ENCODE measurements at places on chromosomes 16 and 17.

DNA sequence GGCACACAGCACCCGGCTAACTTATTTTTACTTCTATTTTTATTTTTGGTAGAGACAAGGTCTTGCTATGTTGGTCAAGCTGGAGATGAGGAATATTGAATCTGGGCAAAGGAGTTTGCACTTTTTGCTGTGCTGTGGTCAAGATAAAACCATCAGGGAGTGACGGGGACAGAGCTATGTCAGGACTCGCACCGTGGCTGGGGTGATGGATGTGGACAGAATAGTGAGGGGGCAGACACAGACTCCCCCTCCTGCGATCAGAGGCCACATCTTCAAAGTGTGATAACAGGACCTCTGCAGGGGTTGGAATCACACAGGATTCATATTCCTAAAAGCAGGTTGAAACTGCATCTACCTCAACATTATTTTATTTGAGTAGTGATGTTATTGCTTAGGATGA, 25.6 kb downstream of the IL21R start:
- DNase-seq = no peak

- no peak for DNase-seq
Observed at GRCh38 chr17:67850991-67851631, 25.8 kb downstream of the BPTF start.

- DNase-seq = no peak
Observed at GRCh38 chr16:55369151-55369550, 45.1 kb downstream of the IRX6 start.

GRCh38 chr16:11094075-11094856, 149.9 kb downstream of the CLEC16A start:
- peak; percentile 69 for DNase-seq

GRCh38 chr17:66018786-66019185, 173.1 kb downstream of the CEP112 start:
- DNase-seq = no peak

GRCh38 chr16:64254443-64255367, 867.2 kb downstream of the CDH11 start:
- DNase-seq = no peak

GRCh38 chr17:8369944-8370343, 6.6 kb downstream of the KRABD2 start:
- no peak for DNase-seq

- no peak for DNase-seq
Observed at GRCh38 chr17:47945529-47946508, 4.4 kb downstream of the PNPO start.

DNA sequence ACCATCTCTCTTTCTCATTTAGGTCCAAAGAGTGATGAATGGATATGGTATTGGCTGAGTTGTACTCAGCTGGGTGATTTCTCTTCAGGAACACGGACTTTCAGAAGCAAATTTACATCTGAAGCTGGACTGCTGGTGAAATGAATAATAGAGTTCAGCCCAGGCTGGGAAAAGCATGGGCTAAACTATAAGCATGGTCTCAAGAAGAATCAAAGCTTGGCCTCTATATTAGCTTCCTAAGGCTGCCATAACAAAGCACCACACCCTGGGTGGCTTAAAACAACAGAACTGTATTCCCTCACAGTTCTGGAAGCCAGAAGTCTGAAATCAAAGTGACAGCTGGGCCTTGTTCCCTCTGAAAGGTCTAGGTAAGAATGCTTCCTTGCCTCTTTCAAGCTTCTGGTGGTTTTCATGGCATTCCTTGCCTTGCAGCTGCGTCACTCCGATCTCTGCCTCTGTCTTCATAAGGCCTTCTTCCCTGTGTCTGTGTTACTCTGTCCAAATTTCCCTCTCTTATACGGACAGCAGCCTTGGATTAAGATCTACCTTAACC, 89.8 kb upstream of the CES5A start:
- no peak for DNase-seq
